ELF-1 (cell line): ENCODE measurements at places on chromosomes 1 and 21.

DNA sequence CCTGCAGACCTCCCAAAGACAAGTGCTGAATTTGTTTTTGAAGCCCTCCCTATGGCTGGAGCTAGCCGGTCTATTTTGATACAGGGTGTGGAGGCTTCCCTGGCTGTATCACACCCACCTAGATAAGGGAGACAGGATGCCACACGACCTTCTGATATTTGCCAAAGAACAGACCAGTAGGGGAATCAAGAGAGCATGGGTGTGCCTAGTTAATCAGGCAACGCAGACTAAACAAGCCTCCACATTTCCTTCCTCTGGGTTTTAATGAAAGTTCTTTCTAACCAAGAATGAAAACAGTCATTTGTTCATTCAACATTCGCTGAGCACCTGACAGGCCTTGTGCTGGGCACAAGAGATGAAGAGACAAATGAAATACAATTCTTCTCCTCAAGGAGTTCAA, 446.8 kb downstream of the PLPP3 start:
- no peak for DNase-seq

- no peak for DNase-seq
These were observed 1.0 kb upstream of the JAM2 start for GRCh38 chr21:25637851-25638659.

DNA sequence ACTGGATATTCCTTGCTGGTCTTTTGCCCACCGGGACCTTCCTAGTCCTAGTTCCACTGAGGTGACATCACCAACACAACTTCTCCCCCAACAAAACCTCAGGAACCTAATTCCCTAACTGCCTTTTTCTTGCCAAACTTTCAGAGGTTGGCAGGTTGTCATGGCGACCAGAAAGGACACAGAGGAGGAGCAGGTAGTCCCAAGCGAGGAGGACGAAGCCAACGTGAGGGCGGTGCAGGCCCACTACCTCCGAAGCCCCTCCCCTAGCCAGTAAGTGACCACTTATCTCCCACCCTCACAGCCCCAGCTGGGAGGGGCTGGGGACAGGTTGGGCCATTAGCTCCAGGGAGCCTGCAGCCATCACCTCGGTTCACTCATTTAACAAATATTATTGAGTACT, 815 bp downstream of the STYXL2 start:
- DNase-seq, result no peak

- no peak for DNase-seq
These were observed 60.4 kb downstream of the RAP1GAP start for GRCh38 chr1:21608798-21609197.

DNA sequence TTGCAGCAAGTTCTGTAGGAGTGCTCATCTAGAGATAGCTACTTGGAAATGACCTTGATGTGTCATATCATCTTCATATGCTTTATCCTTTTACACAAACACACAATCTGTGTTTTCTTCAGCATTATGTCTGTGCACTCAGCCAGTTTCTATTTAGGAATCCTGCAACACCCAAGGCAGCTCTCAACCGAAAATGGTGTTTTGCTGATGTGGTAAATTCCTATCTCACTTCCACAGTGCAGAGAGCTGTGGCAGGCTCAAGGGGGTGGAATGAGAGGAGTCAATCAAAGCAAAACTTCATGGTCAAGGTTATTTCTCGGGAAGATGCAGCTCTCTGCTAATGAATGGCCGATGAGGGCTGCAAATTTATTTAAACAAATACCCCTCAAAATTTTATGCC, 59.3 kb downstream of the IGSF5 start:
- no peak for DNase-seq

GRCh38 chr1:154353966-154354365, 28.6 kb downstream of the ATP8B2 start:
- DNase-seq, result no peak

DNA sequence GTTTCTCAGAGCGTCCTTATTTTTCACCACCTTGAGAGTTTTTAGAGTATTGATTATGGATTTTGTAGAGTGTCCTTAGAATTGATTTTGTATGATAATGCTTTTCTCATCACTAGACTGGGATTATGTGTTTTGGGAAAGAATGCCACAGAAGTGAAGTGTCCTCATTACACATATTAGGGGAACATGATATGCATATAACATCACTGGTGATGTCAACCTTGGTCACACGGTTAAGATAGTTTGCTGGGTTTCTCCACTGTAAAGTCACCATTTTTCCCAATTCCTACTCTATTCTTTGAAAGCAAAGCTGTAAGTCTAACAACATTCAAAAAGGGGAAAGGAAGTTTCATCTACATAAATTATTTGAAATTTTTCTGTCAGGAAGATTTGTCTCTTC, 39.6 kb upstream of the PALMD start:
- DNase-seq, result no peak

DNA sequence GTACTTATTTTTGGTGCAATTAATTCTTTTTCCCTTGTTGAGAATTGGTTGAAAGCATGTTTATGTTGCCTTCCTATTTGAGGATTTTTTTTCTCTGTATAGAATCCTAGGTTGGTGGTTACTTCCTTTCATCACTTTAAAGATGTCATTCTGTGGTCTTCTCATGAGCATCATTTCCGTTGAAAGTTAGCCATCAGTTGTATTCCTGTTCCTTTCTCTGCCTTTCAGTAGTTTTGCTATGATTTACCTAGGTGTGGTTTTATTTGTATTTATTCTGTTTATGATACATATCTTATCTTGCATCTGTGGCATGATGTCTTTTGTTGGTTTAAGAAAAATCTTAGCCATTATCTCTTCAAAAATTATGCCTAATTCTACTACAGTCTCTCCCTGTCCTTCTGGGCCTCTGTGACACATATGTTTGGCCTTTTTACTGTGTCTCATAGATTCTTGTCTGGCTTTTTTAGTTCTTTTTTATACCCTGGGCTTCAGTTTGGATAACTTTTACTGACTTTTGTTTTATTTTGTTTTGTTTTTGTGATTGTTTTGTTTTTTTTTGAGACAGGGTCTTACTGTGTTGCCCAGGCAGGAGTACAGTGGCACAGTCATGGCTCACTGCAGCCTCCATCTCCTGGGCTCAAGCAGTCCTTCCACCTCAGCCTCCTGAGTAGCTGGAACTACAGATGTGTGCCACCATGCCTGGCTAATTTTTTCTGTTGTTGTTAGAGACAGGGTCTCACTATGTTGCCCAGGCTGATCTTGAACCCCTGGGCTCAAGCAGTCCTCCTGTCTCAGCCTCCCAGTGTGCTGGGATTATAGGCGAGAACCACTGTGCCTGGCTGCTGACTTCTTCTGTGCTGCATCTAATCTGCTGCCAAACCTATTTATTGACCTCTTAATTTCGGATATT, 24.1 kb downstream of the PTGFRN start:
- DNase-seq, result no peak

GRCh38 chr1:186763107-186763506, 65.6 kb upstream of the PLA2G4A start:
- no peak for DNase-seq
